ENCODE measurements at places on chromosomes 6 and 20.

- DNase-seq = no peak
These were observed 22.9 kb upstream of the NOL4L start for GRCh38 chr20:32607727-32608663.

DNA sequence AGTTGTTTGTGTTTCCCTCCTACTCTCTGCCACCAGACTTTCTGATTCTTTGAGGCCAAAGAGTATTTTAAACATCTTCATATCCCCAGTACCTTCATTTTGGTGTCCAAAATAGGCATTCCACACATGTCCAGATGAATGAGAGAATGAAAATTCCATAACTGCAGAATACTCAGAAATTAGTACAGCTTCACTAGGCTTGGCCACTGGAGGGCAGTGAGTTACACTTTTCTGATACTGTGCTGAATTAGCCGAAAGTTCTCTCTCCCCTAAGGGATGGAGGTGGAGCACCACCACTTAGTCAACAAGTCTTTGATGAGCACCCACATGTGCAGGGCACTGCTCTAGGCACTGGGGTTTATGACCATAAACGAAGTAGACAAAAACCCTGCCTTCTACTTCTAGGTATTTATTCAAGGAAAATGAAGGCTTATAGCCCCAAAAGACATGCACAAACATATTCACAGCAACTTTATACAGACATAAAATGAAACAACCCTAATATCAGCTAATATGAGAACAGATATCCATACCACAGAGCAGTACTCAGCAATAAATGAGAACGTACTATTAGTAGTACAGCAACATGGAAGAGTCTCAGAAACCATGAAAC, 46.1 kb upstream of the TMEM217 start:
- DNase-seq = no peak

- no peak for DNase-seq
These were observed 175.2 kb downstream of the MRPL14 start for GRCh38 chr6:43951756-43952675.

GRCh38 chr20:60561052-60561451, 602.8 kb downstream of the CDH26 start:
- DNase-seq = no peak

- no peak for DNase-seq
These were observed 301 bp downstream of the PPP1R3D start for GRCh38 chr20:59939879-59940128.

GRCh38 chr6:91288741-91289140, 701.9 kb upstream of the MAP3K7 start:
- no peak for DNase-seq

DNA sequence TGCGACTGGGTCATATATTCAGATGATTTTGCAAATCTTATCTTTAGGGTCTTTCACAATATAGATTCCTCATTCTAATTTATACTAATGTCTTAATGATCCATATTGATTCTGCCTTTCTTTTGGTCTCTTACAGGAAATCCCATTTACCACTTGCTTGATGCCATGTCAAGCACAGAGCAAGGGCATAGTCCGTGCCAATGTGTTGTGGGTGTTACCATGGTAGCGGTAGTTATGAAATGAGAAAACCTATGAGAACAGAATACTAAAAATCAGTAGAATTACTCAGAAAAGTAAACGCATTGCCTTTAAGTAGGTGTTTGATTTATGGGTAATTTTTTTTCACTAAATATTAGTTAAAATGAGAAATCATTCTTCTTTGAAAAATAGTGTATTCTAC, 153.9 kb upstream of the RAB32 start:
- DNase-seq = no peak

- no peak for DNase-seq
These were observed 6.0 kb downstream of the TLDC2 start for GRCh38 chr20:36881888-36882287.

GRCh38 chr6:43428112-43428570, 800 bp downstream of the ABCC10 start:
- DNase-seq = no peak

DNA sequence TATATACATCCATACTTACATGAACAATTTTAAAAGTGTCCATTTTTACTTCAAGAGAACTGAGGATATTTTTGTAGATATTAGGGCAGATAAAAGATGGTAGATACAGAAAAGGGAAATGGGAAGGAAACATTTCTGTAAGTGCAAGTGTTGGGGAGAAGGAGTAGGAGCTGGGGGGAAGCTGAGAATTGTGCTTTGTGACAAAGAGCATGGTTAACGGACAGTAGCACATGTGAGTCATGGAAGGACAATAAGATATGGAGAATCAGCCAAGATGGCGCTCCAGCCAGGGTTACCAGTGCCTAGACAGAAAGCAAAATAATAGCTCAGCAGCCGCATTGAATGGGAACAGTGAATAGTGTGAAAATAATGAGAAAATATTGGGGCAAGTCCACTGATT, 12.7 kb upstream of the HLA-DRB1 start:
- no peak for DNase-seq

GRCh38 chr6:131980791-131981623, 29.8 kb upstream of the CCN2 start:
- no peak for DNase-seq

- no peak for DNase-seq
These were observed 963 bp downstream of the FOXF2 start for GRCh38 chr6:1390133-1390945.

- no peak for DNase-seq
These were observed 291.4 kb upstream of the QKI start for GRCh38 chr6:163123098-163123497.

- DNase-seq = no peak
These were observed 93.4 kb upstream of the SLC2A12 start for GRCh38 chr6:134145786-134146185.

DNA sequence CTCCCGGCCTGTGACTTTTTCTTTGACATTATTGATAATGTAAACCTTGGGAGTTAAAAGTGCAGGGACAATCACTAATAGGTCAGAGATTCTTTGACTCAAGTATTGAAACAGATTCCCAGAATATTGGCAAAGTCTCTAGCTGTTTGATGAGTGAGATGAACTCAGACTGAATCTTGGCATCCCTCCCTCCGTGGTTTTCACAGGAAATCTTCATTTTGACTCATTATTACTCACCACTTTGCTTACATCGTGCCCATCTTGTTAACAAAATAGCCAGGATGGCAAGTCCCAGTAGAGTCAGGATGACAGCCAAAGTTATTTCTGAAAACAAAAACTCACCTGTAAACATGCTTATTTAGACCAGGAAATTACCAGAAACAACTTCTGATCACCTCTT, 2.0 kb downstream of the TSBP1 start:
- no peak for DNase-seq
